Testis (tissue), 5 donors: ENCODE measurements at places on chromosomes 16 and 17.
A peak's percentile ranks its signal among the peaks of the same experiment; 100 is the strongest.

- DNase-seq: peak; percentile 29
Measured at GRCh38 chr16:8686031-8686621, 11.7 kb downstream of the ABAT start.

GRCh38 chr17:67602974-67603373 is 114.8 kb upstream of the NOL11 start:
- peak; percentile 62 for DNase-seq

- DNase-seq: no peak
Measured at GRCh38 chr16:73034374-73034773, 13.6 kb downstream of the ZFHX3 start.

GRCh38 chr17:48006936-48007709 is 30.5 kb downstream of the COPZ2 start:
- DNase-seq: no peak

- DNase-seq: no peak
Measured at GRCh38 chr17:2926019-2926650, 129.9 kb downstream of the RAP1GAP2 start.

GRCh38 chr17:51016099-51016498 is 104.6 kb downstream of the SPAG9 start:
- no peak for DNase-seq

GRCh38 chr17:34652021-34652555 is 72.7 kb downstream of the TMEM132E start:
- peak; percentile 72 for DNase-seq

GRCh38 chr16:64406770-64407181 is 715.1 kb downstream of the CDH11 start:
- DNase-seq: no peak
